CD4-positive, alpha-beta T cell treated with Interleukin-6 at 100 ng/mL for 8 hours (primary cell): ENCODE measurements at places on chromosomes 7 and 10.

- DNase-seq: no peak
Measured at GRCh38 chr10:70688828-70689227, 16.5 kb downstream of the ADAMTS14 start.

- DNase-seq: no peak
Measured at GRCh38 chr7:83447681-83448080, 201.3 kb downstream of the SEMA3E start.

DNA sequence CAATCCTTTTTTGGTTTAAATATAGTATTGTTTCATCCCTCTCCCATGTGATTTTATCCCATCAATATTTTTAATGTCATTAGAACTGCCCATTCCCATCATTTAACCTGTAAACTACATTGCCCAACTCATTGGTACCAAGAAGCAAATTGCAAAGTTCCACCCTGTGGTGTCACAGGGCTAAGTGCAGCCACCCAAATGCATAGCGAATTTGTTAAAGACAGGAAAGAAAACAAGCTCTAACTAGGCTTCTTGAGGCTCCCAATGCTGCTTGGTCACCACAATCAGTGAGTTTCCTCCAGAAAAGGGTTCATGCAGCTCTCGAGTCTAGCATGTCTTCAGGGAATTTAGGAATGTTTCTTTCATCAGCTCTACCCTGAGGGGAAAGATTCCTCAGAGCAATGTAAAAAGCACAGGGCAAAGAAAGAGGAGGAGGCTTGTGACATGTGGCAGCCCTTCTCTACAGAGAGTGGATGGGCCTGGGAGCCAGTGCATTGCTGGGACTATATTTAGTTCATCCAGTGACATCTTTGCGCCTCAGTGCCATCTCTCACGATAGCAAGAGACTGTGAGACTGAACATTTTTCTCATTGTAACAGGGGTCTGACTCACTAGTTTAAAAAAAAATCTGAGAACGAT lies 58.1 kb downstream of the CAV1 start:
- DNase-seq: no peak

DNA sequence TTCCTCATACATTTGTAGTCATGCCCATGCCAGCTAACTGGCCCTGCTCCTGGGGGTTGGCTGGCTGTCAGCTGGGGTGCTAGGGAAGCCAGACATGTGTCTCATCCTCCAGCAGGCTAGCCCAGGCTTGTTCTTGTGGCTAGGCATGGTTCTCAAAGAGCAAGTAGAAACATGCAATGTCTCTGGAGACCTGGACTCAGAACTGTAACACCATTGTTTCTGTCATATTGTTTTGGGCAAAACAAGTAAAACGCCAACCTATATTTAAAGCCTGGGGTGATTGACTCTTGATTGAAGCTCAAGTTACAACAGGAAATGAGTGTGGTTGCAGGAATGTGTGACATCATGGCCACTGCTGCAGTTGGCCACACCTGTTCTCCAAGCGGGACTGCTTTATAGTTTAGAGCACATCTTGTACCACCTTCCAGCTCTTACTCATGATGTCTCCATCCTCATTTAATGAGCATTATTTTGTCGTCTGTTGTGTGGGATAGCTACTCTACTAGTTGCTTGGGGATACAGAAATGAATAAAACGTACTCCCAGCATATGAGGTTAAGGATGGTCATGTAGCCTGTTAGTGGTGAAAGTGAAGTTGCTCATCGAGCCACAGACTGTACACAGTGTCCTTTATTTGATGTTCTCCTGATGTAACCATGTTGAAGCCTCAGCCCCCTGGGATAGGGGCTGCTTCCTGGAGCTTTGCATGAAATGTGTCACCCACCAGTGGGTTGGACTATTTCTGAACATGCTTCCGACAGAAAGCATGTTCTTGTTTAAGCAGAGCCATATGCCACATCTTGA lies 168.4 kb downstream of the SORCS3 start:
- no peak for DNase-seq

DNA sequence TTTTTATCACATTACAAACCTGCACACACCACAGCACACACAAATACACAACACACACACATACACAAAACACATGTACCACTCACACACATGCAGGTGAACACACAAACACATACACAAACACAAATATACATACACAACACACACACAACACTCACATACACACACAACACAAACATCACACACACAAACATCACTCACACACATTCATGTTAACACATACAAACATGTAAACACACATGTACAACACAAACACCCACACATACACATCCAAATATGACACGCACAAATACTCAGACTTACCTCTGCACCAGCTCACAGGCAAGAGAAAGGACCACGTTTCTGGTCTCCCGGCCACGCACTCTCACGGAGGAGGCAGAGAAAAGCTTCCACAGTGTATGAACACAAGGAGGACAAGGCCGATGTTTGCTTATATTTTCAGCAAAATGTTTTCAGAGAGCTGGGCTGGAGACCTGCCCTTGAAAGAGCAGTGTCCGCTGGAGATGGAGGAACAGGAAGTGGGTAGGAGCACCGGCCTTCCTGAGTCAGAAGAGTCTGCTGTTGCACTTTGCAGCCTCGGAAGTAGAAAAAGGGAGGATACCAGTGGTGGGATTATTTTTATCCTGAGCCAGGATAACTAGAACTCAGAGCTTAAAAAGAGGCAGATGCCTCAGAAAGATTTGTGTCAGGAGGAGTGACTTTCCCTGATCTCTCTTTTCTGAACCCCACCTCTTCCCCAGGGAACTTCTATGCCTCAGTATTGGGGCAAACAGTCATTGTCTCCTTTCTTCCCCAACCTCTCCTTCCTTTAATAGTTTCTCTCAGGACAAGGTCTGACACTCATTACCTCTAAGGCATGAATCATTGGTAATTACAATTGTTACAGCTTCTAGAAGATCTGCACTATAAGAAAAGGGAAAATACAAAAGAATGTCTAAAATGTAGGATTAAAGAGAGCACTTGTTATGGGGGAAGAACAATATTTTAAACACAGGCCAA lies at the start of gene GIMAP6:
GIMAP6 (minus strand) TSS at position 520 of the 999 bp plus-strand sequence. CDS start 2,243 bp downstream, outside the sequence.
- DNase-seq: peak; percentile 70

GRCh38 chr7:141585592-141586510 lies 34.6 kb downstream of the AGK start:
- DNase-seq: no peak
